Dermis microvascular lymphatic vessel endothelial cell (primary cell): ENCODE measurements at places on chromosomes 16 and 17. TPM values are rescaled to one million over a fixed set of nuclear protein-coding genes. Genes with fewer than 3 reads are reported as not detected.

DNA sequence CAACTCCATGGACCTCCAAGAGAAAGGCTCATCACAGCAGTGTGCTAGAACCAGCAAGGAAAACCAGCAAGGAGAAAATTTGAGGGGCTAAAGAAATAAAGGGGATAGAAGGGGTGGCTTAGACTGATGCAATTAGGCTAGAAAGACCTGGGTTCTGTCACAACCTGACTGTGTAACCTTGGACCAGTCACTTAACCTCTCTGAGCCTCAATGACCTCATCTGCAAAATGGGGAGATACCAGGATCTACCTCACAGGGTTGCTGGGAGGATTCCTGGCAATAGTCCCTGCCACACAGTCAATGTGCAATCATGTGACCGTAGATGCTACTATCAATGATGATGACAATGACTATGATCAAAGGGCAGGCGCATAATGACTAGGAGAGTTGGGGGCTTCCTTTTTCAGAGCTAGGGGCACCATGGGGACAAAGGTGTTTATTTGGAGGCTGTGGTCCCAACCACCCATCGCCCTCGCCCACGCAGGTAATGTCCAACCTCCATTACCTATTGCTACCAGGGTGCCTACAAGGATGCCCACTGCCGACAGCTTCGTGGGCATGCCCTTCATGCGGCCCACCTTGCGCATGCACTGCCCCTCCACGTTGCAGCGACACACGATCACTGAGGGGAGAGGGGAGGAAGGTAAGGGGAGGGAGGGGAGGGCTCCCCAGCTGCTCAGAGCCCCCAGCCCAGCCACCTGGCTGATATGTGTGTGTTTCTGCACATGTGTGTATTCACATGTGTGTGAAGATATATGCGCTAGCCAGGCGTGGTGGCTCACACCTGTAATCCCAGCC is 9.7 kb downstream of the CDH16 start:
- DNase-seq: no peak

- no peak for DNase-seq
These were observed 183.8 kb downstream of the CCDC182 start for GRCh38 chr17:57561072-57561861.

DNA sequence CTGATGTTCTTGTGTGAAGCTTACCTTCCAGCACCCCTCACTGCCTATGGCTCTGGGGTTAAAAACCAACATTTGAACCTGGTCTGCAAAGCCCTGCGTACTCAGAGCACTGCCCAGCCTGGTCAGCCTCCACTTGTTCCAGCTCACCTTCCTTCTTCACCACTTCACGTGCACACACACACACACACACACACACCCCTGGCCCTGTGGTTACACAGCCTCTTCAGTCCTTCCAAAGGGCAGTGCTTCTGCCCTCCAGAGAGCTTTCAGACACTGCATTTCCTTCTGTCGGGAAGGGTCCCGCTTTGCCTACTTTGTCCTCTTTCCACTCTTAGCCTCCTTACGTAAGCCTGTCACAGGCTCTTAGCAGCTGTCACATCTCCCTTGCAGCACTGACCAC is 9.6 kb upstream of the TMEM220 start:
- DNase-seq: no peak

DNA sequence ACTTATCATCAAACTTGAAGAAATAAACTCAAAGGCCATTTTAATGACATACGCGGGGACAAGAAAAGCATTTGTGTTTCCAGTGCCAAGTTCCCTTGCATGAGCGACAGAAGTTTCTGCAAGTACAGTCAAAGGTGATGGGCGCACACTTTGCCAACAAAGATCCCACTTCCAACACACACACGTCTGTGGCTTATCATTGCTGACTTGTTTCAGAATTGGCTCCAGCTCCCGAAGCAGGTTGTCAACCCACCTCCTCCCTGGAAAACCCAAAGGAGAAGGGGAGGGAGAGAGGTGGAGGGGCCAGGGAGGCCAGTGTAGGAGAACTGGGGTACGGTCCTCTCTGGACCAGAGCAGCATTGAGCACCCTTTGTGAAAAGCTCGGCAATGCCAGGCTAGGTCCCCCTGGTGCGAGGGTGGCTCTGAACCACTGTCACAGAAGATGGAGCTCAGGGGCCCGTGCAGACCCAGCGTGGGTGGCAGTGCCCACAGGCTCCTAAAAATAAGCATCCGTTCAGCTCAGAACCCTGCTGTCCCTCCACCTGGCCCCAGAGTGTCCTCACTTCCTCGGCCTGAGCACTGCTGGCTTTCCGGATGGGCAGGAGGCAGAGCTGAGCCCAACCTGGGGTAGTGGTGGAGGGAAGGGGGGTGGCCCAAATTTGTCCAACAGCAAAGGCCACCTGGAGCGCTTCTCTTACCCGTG is 33.2 kb downstream of the RBFOX3 start:
- no peak for DNase-seq

MYH2 gene
- not detected in 2 replicates for total RNA-seq

DNA sequence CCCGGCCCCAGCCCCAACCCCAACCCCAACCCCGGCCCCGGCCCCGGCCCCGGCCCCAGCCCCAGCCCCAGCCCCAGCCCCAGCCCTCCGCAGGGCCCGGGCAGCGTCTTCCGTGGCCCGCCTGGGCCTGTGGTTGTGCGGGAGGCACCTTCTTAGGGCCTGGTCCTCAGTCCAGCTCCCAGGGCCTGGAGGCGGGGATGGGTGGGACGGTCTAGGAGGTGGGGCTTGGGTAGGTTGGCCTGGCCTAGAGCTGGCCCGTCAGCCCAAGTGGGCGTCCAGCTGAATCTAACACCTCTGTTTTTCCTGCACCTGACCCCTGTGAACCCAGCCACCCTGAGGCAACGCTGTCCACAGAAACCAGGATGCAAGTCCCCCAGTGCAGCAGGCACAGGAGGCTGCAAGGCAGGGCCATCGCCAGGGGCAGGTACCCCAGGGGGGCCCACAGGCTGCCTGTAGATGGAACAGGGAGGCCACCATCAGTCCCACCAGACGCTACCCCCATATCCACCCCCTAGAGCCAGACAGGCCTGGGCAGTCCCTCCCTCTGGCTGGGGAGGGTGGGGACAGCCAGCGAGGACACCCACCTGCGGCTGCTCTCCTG is 8.8 kb downstream of the MSLN start:
- no peak for DNase-seq

DNA sequence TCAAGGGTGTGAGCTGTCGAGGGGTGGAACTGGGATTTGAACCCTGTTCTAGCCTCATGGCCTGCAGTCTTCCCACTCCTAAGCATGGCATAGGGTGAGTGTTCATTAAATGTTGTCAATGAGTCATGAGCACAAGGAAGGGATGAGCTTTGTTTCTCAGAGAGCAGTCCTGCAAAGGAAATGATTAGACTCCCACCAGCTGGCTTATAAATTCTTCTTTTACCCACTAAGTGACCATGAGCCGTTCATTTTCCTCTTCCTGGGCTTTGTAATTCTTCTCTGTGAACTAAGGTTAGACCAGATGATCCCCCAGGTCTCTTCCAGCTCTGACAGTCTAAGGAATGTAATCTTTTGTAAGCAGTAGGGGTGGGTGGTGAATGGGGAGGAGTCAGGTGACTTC is 47.9 kb upstream of the HNF1B start:
- DNase-seq: peak; percentile 39

DNA sequence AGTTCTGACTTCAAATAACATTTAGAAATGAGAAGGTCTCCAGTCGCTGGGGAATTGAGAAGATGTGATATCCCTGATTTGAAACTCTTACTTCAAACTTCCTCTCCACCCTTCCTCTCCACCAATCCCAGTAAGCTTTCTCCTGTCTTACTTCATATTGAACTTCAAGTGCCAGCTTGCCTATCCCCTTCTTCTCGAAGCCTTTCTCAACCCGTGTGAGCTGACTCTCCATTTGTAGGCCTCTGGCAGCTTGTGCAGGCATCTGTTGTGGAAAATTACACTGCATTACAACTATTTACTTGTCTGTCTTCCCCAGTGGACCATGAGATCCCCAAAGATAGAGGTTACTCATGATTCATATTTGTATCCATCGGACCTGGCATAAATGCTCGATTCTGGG is 280.8 kb upstream of the CDH5 start:
- no peak for DNase-seq

MT1F gene
- total RNA-seq: 0.51 and 0.64 TPM in 2 replicates

GRCh38 chr16:86951831-86952598 is 365.2 kb downstream of the C16orf95 start:
- DNase-seq: no peak

CPD gene
- 160 and 164 TPM in 2 replicates for total RNA-seq

KRT24 gene
- total RNA-seq: not detected in 2 replicates

GRCh38 chr17:72931635-72932034 is 160.9 kb downstream of the SLC39A11 start:
- no peak for DNase-seq

ABCC12 gene
- total RNA-seq: not detected in 2 replicates

USP6 gene
- not detected in 2 replicates for total RNA-seq

DNA sequence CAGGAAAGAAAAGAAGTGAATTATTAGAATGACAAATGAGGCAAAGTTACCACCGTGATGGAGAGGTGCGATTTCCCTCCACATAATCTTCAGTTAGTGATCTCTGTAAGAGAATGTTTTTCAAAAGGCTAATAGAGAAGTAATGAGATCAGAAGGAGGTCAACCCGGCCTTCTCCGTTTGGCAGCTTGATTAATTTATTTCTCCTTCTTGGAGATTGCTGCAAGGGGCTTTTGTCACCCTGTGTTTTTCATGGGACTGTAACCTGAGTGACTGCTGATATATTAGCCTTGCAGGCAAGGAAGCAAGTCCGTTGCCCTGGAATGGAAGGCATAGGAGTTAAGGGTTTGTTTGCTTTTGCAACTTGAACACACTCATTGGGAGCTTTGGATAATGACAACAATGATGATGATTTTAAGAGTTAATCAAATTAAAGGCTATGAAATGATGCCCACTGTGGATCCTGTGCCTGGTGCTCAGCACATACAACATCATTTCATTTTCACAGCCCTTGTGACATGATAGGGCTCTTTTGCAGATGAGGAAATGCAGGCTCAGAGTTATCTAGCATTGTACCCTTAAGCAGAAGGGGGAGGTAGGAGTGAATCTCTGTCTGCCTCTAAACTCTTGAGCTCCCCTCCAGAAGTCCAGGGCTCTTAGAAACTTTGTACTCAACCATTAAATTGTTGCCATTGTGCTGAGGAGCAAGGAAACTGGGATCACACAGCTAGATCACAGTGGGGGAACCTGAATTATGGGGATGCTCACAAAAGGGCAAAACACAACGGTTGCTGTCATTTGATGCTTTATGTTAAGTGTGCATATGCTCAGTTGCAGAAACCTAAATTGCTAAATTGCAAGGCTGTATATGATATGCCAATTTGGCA is 226.3 kb downstream of the WWOX start:
- no peak for DNase-seq

DNA sequence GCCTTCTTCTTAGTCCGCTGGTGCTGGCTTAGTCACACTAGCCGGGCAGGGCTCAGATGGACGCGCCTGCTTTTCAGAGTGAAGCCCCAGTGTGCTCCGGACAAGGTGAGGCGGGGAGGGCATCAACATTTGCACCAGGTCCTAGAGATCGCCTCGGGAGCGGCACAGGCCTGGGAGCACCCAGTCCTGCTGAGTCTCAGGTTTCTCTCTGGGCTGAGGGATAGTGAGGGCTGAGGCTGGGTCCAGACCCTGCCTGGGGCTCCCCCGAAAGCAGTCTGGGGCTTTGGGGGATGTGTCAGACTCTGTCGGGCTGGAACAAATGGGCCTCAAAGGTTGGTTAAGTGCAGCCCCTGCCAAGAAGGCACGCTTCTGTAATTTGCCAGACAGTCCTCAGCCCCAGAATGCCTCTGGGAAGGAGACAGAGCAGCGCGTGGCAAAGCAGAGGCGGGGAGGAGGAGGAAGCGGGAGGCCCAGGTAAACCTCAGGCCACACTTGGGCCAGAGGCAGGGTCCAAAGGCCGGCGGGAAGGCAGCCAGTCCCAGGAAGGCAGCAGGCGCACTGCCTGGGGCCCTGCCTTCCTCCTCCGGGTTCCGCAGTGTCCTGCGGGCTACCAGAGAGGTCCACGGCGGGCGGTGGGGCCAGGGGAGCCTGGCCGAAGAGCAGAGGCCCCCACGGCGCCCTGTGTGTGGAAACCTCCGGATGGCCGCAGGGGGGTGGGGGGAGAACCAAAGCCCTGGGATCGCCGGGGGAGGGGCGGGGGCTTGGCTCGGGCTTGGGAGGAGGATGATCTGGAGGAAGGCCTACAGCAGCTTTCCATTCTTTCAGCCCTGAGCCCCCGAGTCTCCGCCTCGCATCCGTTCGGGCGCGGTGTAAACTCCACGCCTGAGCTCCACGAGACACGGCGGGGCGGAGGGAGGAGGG is 39.5 kb upstream of the ATP2A3 start:
- no peak for DNase-seq

DNA sequence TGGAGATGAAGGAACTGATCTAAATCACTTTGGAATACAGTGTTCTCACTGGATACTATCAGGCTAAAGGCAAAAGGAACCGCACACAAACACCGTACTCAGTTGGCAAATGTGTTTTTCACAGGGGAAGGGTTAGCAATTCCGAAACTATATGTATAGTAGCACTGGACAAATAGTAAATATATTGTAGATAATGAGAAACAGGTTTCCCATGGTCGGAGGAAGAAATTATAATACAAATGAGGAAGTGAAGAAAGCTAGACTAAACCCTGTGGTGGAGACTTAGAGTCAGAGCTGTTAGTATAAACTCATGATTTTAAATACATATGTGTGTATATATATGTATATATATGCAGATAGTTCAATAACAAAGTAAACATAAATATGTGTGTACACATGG is 414.1 kb upstream of the SALL1 start:
- DNase-seq: no peak

DNA sequence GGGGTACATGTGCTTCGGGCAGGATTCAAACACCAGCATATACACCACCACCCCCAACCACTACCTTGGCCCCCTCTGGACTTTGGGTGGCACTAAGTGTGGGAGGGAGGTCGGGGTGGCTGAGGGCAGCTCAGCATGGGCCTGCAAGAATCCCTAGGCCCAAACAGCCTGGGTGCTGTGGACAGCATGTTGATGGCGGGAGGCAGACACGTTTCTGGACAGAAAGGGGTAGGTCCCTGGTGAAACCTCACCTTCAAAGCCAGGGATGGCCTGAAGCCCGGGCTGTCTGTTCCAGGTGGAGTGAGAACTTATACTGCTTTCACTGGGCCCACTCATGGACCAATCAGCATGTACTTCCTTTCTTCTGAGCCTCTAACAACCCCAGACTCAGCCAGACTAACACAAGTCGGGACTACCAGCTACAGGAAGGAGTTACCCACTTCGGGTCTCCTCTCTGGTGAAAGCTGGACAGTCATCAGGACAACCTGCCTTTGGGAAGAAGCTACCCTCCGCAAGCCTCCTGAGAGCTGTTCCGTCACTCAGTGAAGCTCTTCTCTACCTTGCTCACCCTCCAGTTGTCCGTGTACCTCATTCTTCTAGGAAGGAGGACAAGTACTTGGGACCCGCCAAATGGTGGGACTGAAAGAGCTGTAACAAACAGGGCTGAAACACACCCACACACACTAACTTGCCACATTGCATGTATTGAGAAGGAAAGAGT is 203.0 kb downstream of the CPPED1 start:
- no peak for DNase-seq

DNA sequence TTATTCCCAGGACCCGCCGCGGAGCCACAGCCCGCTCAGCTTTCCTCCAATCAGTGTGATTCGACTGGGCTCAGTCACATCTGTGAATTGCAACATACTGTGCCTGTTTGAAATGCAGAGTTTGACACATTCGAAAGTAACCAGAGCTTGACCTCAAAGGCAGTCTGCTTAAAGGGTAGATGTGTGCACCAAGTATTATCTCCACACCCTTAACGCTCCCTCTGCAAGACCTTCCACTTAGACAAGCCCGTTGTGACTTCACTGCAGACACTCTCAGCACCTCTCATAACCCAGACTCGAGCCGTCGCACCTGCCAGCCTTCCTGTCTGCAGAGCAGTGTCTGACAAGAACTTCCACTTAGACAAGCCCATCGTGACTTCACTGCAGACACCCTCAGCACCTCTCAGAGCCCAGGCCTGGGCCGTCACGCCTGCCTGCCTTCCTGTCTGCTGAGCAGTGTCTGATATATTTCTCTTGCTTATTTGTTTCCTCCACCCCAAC is 3.7 kb downstream of the KLHDC4 start:
- DNase-seq: no peak
